EH (cell line): ENCODE measurements at places on chromosomes 3 and 15.

DNA sequence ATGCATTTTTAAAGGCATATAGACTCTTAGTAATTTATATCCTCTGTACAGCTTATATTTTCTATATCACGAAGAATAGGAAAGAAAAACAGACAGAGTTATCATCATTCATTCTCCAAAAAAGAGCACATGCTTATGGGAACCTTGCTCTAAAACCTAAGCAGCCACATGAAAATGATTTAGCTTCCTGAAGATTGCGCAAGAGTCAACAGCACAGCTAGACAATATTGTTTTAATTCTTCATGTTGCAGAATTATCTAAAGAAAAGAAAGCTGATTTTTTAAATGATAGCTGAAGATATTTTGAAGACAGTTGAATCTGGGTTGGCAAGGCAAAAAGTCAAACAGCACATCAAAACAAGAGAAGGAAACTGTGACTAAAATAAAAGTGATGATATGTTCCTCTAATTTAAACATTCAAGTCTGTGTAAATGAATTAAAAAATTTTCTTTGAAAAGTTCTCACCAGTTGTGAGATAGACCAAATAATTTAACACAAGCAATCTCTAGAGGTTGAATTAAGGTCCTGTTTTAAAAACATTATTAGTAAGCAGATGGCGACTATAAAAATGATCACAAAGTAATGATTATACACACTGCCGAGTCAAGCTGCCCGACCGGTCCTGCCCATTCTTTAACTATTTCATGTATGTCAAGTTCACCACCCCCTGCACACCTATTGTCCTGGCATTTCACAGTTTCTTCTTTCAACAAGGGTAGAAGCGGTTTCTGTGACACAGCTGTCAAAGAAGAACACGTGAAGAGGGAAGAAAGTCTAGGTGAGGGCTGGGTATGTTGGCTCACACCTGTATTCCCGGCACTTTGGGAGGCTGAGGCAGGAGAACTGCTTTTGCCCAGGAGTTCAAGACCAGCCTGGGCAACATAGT is 74.2 kb upstream of the BHLHE40 start:
- peak; percentile 20 for DNase-seq

DNA sequence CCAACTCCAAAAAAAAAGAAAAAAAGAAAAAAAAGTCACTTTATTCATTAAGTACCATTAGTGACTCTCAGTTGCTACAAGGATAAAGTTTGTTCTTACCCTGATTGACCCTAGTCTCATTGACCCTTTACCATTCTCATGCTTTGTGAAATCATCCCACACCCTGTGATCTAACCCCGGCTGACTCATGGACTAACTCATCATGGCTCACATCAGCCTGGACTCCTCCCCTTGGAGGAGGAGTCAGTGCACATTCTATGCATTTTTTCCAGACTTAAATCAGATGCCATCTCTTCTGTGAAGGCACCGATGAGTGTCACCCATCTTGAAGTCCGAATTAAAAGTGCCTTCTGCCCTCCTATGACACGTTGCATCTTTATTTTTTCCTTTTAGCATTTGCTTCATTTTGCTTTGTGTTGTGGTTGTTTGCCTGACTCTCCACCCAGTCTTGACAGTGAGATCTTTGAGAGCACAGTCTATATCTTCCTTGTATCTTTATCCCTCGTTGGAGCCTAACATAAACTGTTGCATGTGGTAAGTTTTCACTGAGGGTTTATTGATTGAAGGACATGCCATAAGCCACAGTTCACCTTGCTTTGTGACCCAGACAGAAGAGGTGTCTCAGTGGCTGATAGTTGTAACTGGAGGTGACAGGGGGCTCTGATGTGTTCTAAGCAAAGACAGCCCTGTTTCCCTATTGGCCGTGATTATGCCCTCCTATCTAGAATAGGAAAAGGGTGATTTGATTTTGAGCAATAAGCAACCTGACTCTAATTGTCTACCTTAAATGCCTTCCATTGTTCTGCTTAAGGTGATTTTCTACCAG is 72.1 kb downstream of the IL1RAP start:
- DNase-seq = peak; percentile 97

GRCh38 chr15:74396146-74396438 is 28.6 kb upstream of the CYP11A1 start:
- DNase-seq = no peak

GRCh38 chr3:17195192-17195611 is 310.4 kb downstream of the PLCL2 start:
- DNase-seq = peak; percentile 5

DNA sequence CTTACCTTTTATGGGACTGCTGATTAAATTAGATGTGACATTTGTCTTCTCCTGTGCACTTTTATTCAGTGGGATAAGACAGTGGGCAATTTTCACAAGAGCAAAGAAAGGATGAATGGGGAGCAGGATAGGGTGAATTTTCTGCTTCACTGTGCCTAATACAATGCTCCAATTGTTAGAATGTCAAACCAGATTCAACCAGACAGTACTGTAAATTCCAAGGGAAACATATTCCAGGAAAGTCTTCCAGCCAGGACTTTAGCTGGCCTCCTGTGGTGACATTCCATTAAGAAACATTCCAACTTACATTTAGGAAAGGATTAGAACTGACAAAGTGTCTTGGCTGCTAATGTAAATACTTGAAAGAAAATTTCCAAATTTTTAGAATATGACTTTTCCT is 100.1 kb upstream of the PROK2 start:
- DNase-seq = peak; percentile 9

DNA sequence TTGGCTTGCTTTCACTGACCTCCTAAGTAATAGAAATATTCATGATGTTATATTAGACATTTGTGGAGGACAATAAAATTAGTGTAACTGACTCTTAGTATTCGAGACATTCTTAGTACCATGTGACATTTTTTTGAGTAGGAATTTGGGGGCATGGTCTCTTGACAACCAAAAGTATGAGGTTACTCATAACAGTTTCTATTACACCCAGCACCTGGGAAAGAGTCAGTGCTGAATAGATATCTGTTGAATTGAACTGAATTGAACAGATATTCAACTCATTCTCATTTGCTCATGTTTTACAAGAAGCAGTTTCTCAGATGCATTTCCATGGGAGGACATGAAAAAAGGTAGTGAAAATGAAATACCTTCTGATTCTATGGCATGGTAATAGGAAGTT is 84.4 kb downstream of the CMSS1 start:
- DNase-seq = peak; percentile 49

- DNase-seq = no peak
These were observed 219.9 kb downstream of the CHST2 start for GRCh38 chr3:143339451-143339850.

DNA sequence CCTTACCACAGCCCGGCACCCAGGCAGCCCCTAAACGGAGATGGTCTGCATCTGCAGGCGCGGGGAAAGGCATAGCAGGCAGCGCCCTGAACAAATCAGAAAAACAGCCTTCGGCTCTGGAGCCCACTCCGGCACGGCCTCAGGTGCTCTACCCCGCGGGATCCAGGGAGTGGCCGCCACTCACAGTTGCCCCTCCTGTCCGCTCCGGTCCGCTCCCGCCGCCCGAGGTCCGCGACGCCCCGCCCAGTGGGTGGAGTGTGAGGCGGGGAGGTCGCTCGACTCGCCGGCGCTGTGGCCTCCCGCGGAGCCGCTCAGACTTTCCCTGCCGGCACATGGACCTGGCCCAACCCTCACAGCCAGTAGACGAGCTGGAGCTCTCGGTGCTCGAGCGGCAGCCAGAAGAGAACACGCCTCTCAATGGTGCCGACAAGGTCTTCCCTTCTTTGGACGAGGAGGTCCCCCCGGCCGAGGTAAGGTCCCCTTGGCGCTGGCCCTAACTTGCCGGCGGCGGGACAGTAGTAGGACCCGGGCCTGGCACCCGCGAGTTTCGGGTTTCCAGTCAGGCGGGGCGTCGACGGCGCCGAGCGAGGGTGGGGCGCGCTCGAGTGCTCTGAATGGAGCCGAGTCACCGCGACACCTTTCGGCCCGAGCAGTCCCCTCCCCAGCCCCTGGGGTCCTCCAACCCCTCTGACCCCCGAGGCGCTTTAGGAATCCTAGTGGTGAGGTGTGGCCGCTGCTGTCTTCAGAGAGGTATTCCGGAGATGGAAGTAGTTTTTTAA is at the start of gene C3orf52:
Gene C3orf52, plus strand, starts transcription at position 314 of the 779 bp plus-strand sequence. Its CDS starts 19 bp downstream, at position 333.
- DNase-seq = peak; percentile 86

DNA sequence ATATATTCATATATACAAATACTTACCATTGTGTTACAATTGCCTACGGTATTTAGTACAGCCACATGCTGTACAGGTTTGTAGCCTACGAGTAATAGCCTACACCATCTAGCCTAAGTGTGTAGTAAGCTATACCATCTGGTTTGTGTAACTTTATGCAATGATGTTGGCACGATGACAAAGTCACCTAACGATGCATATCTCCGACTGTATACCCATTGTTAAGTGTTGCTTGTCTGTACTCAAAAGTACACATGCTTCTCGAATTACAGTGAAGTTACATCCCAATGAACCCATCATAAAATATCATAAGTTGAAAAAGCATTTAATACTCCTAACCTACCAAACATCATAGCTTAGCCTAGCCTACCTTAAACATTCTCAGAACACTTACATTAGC is 327.1 kb downstream of the KBTBD8 start:
- no peak for DNase-seq

GRCh38 chr3:71958533-71958932 is 173.6 kb upstream of the PROK2 start:
- no peak for DNase-seq

DNA sequence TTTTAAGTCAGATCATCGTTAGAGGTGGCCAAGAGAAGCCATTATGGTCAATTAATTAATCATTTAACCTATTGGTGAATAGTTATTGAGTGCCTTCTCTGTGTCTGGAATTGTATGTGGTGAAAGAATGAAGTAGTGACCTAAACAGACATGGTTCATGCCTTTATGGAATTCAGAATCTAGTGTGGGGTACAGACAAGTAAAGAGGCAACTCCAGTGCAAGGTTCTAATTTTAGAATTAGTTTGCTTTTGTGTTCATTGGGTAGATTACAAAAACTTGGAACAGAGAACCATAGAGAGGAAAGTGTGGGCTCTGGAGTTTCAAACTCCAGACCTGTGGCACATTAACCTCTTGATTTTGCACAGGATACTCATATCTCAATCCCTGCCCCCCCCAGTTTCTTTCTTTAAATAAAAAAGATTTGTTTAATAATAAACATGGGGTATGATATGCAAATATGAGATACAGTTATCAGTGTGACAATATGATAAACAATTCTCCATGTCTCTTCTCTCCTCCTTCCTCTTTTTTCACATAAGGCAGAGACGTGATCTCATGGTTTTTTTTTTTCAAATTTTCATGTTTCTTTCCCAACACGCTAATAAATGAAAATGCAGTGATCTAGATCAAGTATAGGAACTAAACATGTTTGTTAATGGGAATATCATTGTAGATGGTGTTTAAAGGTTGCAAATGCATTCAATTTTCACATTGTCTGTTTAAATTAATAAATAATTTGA is 117.9 kb downstream of the MITF start:
- no peak for DNase-seq

- no peak for DNase-seq
These were observed 30.3 kb upstream of the SPESP1 start for GRCh38 chr15:68900027-68900426.

- no peak for DNase-seq
These were observed 16.5 kb upstream of the FAM3D start for GRCh38 chr3:58683001-58683458.

DNA sequence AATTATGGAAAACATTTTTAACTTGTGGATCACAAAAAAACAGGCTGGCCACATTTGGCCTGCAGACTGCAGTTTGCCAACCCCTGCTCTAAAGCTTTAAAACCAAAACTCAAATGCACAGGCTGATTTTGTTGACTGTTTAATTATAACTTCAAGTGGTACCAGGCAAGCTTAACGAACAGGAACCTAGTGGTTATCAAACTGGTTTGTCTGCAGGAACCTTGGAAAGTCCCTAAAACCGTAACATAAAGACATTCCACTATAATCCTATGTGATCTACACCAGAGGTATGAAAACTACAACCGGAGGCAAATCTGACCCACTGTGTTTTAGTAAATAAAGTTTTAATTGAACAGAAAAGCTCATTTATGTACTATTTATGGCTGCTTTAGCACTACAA is 52.4 kb downstream of the TBL1XR1 start:
- no peak for DNase-seq

- no peak for DNase-seq
These were observed 134.2 kb upstream of the LIPC start for GRCh38 chr15:58297639-58298038.

DNA sequence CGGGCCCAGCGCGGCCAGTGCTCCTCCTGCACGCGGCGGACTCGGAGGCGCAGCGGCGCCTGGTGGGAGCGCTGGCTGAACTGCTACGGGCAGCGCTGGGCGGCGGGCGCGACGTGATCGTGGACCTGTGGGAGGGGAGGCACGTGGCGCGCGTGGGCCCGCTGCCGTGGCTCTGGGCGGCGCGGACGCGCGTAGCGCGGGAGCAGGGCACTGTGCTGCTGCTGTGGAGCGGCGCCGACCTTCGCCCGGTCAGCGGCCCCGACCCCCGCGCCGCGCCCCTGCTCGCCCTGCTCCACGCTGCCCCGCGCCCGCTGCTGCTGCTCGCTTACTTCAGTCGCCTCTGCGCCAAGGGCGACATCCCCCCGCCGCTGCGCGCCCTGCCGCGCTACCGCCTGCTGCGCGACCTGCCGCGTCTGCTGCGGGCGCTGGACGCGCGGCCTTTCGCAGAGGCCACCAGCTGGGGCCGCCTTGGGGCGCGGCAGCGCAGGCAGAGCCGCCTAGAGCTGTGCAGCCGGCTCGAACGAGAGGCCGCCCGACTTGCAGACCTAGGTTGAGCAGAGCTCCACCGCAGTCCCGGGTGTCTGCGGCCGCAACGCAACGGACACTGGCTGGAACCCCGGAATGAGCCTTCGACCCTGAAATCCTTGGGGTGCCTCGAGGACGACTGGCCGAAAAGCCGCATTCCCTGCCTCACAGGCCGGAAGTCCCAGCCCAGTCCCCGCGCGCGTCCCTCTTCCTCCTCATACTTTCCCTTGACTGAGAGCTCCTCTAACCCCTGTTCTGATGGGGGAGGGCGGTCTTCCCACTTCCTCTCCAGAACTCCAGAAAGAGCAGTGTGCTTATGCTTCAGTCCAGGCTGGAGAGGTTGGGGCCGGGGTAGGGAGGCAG is 1.4 kb upstream of the IL17RC start:
- DNase-seq = peak; percentile 84

DNA sequence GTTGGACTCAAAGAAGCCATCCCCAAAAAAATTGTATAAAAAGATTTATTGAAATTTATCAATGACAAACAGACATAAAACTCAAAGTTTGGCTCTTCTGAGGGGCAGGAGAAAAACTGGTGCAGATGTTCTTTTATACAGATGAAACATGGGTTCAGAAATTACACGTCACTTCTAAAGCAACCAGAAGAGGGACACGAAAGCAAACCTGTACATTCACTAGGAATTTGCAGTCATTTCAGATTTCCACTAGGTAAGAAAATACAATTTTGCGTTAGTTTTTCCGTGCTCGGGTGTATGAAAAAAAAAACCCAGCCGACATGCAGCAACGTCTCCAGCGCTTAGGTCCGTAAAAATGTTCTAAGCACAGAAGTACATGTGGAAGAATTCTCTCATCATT is 41.8 kb downstream of the ANP32A start:
- no peak for DNase-seq

- no peak for DNase-seq
These were observed 27.4 kb downstream of the SRGAP3 start for GRCh38 chr3:9222049-9222448.

- peak; percentile 40 for DNase-seq
These were observed 109.2 kb upstream of the TPM1 start for GRCh38 chr15:62933386-62933785.

- no peak for DNase-seq
These were observed 130.5 kb upstream of the BFSP2 start for GRCh38 chr3:133269393-133269792.
